Pons (tissue), 1 donor: ENCODE measurements at places on chromosomes 7 and 10.

DNA sequence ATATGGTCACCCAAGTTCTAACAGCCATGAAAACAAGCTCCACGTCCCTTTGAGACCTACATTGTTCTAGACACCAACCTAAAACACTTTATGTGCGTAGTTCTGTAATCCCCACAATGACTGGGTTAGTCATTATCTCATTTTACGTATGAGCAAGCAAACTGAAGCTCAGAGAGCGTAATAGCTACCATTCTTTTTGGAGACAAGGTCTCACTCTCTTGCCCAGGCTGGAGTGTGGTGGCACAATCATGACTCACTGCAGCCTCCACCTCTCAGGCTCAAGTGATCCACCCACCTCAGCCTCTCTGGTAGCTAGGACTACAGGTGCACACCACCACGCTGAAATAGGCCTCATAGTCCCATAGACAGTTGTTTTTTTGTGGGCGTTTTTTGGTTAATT lies 10.5 kb downstream of the DAGLB start:
- no peak for DNase-seq

- DNase-seq: no peak
Measured at GRCh38 chr10:105956550-105956949, 1208.0 kb downstream of the SORCS1 start.

DNA sequence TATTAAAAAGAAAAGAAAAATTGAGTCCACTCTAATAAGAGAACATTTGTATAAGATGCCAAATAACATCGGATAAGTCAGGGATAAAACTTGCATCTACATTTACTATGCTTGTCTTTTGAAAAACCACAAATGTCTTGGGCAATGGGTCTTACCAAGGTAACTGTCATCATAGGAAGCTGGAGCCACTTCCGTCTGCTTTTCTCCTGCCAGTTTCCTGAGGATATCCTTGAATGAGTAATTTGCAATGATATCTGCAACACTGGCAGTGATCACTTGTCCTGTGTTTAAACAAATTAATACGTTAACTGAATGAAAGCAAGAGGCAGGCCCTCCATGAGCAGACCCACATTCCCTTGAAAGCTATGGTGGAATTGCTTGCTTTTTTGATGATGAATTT lies 47.3 kb downstream of the ITGA8 start:
- DNase-seq: no peak

DNA sequence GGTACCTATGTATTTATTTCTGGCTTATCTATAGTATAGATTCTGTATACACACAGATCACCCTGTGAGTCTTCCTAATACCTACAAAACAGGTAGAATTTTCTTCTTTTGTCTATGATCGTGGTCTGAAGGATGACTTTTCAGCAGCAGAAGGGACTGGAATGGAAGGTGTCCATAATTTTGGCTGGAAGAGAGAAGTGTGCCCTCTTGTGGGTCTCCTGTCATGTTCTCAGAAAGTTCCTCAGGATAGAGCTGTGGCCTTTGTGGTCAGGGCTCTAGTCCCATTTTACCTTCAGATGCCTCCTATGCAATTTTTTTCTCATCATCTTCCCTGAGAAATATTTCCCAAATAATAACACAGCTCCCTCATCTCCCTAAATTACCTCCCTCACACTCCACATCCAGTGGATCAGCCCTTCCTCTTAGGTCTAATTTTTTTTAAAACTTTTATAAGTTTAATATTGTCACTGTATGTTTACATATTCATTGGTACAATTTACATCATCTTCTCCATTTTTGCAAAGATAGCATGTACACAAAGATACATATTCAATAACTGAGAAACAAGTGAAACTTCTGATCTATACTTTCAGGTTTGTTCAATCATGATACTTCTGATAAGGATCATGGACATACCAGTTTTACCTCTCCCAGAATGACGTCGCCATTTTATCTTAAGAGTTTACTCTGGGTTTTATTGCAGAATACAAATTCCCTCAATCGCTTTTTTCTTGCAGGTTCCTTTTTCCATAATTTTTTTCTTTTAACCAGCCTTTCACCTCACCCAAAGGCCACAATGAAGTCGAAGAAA lies 112.7 kb downstream of the REEP3 start:
- peak; percentile 60 for DNase-seq

GRCh38 chr7:125966278-125967048 lies 1036.8 kb upstream of the POT1 start:
- no peak for DNase-seq

DNA sequence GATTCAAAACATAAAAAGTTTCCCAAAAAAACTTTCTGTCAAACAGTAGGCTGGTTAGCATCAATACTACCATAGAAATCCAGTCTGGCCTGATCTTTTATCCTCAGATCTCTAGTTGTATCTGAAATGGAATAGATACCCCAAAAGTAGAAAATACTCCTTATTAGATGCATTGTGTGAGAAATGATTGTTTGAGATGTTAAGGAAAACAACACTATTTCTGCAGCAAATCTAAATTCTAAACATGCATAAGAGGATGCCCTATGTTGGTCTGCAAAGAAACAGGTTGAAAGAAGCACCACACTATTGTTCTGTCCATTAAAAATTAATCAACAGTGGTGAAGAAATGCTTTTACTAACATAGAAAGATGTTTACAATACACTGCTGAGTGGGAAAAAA lies 121.0 kb downstream of the NPY start:
- DNase-seq: no peak

DNA sequence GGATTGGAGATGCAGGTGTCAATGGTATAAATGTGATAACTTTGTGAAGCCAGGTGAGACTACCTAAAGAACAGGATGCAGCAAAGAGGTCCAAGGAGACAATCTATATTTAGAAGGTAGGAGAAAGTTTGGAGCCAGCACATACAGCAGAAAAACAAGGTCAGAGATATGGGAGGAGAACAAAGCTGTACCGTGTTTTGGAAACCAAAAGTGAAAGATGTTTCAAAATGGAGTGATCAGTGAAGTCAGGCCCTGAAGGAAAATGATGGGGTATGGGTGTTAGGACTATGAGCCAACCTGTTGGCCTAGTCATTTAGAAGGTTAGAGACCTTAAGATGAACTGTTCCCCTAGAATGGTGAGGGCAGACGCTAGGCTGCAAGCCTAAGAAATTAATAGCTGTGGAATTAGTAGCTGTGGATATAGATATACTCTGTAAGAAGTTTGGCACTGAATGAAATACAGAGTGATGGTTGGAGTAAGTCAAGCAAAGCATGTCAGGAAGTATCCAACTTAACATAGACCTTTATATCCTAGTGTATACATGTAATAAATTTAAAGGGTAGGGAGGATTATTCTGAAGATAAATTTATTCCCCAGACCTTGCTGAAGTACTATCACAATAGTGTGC lies 149.8 kb upstream of the WNT16 start:
- no peak for DNase-seq

GRCh38 chr10:34791947-34792346 lies 23.1 kb downstream of the PARD3 start:
- DNase-seq: no peak

- DNase-seq: no peak
Measured at GRCh38 chr10:31660300-31660699, 268.3 kb downstream of the ARHGAP12 start.

- DNase-seq: no peak
Measured at GRCh38 chr10:29888321-29888720, 171.1 kb downstream of the JCAD start.

- DNase-seq: no peak
Measured at GRCh38 chr7:136656516-136656915, 211.9 kb upstream of the CHRM2 start.

DNA sequence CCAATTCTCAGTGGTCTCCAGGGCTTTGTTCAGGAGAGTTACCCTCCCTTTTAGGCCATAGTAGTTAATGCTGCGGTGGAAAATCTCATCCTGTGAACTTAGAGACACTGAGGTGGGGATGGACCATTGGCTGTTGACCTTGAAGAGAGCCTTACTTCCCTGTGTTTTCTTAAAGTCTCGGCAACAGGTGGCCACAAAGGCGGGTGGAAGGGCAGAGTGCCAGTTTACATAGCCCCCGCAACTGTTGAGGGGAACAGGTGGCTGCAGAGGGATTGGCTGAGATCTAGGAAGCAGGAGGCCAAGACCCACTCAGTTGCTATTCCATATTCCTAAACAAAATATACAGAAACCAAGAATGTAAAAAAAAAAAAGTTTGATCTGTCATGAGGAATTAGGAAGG lies 160.6 kb downstream of the ST7 start:
- DNase-seq: no peak

DNA sequence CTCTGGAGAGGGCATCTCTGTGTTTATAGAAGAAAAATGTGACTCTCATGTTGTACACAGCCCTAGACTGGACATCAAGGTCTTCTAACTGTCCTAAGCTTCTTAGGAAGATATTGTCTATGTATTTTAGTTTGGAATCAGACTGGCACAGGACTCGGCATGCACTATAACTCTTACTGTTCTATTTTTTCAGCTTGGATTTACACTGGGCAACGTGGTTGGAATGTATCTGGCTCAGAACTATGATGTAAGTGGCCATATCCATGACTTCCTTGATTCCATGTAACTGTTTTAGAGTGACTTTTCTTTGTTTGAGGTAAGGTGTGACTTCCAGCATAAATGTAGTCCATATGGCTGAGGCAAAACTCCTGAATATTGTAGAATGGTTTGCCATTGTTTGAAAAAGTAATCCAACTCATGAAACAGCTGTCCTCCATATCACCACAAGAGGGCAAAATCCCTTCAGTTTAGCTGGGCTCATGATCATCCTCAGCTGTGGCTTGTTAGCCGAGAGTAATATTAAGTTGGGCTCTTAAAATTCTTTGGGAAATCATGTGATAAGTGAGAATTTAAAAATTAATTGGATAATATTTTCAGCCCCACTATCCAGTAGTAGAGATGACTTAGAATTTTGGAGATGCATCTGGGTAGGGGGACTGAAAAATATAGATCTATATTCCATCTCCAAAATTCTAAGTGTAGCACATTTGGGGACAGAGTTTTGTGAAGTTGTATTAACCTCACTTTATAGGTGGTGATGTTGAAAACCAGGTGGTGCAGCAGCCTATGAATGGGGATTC lies 10.4 kb downstream of the STMP1 start:
- DNase-seq: peak; percentile 64

GRCh38 chr10:97320480-97321031 lies 1.5 kb downstream of the FRAT1 start:
- DNase-seq: no peak

- DNase-seq: no peak
Measured at GRCh38 chr10:5828725-5829124, 15.5 kb upstream of the GDI2 start.

DNA sequence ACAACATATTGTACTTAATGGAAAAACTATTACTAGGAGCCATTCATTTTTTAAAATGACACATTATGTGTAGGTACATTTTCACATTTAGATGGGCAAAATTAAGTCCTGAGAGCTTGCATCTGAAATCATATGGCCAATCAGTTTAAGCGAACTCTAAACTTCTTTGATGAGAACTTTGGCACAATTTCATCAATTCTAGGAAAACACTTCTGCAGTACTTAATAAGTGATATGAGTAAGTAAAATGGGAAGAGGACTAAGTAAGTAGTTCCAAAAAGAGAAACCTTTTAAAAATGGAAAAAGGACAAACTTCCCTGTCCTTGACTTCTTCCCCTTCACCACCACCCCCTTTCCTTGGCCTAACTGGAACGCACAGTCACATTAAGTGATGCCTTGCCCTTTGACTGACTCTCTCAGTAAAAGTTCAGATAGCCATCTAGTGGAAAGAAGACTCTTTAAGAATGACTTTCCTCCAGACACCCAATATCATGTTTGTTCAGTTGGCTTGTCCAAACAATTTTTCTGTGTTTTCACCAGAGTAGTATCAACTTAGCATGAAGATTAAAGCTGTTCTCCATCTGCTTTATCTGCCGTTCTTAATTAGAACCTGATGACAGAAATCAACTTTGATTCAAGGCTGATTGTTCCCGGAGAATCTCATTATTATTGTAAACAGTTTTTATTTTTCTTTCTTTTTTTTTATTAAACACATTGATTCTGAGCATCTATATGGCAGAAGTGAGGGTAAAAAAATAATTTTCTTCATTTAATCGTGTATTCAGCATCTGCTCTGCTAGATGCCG lies 45.1 kb downstream of the CNNM2 start:
- no peak for DNase-seq

GRCh38 chr10:12922117-12922900 lies 79.2 kb downstream of the CCDC3 start:
- DNase-seq: no peak

DNA sequence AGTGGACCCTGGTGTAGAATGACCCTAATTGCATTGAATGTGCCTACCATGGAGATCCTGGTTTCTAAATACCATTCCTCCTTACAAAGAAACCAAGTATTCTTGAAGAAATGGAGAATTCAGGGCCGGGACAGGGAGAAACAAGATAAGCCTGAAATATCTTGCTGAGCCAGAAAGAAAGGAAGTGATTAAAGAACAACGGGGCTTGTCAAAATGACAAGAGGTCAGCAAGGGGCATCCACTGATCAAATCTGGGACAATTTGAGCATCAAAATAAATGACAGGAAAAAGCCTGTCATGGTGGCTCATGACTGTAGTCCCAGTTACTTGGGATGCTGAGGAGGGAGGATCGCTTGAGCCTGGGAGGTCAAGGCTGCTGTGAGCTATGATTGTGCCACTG lies 8.1 kb downstream of the ABHD11 start:
- no peak for DNase-seq

GRCh38 chr7:156534925-156535324 lies 105.6 kb upstream of the RNF32 start:
- DNase-seq: no peak

DNA sequence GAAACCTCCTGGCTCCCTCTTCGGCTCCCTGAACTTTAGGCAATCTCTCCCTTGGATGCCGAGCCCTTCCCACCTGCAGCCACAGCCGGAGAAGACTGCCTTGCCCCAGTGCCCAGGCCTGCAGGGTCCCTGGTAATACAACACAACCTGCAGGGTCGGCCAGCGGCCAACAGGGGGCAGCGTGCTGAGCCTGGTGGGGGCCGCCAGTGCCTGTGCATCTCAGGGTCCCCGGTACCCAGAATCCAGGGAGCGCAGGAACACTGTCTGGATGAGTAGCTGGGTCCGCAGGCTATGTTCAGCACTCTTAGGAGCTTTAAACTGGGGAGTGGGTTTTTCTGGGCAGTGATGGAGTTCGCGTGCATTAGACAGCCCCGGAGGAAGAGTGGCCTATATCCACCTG lies 17.5 kb upstream of the C10orf71 start:
- DNase-seq: no peak

GRCh38 chr10:102764470-102765161 lies 20.9 kb downstream of the WBP1L start:
- no peak for DNase-seq

- DNase-seq: no peak
Measured at GRCh38 chr10:43117777-43118583, 20.3 kb upstream of the CSGALNACT2 start.

DNA sequence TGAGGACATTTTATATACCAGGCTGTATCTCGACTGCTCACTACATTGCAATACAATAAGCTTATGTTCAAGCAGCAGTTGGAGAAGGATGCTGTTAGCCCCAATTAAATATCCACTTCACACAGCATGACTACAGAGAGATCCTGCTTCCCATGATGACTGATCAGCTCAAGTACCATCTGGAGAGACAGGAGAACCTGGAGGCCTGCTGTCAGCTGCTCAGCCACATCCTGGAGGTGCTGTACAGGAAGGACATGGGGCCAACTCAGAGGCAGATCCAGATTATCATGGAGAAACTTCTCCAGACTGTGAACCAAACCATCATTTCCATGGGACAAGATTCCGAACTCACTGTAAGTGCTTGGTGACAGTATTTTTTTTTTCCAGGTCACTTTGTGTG lies 22.5 kb downstream of the RNF133 start:
- DNase-seq: peak; percentile 26
